ENCODE measurements at places on chromosomes 7 and 10. TPM values are rescaled to one million over a fixed set of nuclear protein-coding genes. Genes with fewer than 3 reads are reported as not detected.

DNA sequence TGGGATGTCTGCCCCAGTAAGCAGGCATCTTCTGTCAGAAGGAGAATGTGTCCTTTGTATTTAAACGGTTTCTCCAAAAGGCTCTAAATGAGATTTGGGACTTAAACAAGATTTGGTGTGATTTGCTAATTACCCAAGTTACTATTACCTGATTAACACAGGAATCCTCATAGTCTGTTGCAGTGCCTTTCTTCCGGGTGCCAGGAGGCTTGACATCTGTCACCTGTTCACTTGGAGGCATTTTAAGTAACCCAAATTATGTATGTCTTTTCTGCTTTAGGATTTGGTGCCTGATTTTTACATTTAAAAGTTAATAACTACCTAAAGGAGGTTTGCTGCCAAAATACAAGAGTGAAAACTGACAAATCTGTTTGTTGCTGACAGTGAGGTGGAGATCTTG, 587.9 kb upstream of the GALNT17 start:
- H3K4me1 ChIP-seq, result peaks cover 18% of the 10 kb centered on the region
- no peak overlapping the region for H3K4me3 ChIP-seq
- H3K36me3 ChIP-seq, result no peaks in the 10 kb centered on the region
- DNase-seq, result no peak
- peaks cover 2% of the 10 kb centered on the region for H3K27me3 ChIP-seq
- no peak overlapping the region for H3K27ac ChIP-seq

DNA sequence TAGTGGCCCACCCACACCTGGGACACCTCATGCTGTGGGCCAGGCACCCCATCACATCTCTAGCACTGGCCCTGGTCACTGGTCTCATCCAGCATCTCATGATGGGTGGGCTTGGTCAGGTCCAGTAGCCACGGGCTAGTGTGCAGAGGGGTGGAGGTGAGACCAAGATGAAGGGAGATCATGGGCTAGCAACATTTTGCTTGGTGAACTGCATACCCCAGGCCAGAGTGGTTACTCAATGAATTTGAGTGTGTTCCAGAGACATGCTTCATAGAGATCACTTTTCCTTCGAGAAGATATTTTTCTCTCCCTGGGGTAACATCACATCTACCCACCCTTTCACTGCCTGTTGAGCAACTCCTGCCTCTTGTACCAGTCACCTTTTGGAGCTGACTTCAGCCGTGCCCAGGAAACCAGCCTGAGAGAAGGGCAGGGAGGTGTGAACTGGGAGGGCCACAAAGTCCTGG, 44.2 kb downstream of the MINDY4 start:
- no peak for DNase-seq
- peaks cover 2% of the 10 kb centered on the region for H3K27me3 ChIP-seq
- H3K36me3 ChIP-seq, result no peaks in the 10 kb centered on the region
- H3K4me1 ChIP-seq, result peaks cover 18% of the 10 kb centered on the region

DNA sequence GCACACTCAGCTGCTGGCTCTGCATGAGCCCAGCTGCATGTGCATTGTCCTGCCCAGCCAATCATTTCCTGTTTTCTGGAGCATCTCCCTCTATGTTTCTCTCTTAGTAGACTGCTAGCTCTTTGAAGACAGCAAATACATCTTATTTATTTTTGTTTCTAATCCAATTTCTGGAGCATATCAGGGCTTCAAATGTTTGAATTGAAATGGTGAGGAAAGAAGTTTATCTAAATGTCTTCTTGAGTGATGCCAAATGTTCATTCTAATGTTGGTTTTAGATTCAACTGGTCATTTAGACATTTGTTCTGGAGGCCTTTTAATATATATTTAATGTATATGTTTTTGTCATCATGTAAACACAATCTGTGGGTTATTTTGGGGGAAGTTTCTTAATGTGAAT, 141.9 kb downstream of the DNAJB9 start:
- no peak for DNase-seq
- no peak overlapping the region for H3K27ac ChIP-seq
- H3K27me3 ChIP-seq, result no peaks in the 10 kb centered on the region
- no peaks in the 10 kb centered on the region for H3K36me3 ChIP-seq

- no peak overlapping the region for H3K4me3 ChIP-seq
- H3K27ac ChIP-seq, result no peak overlapping the region
- H3K27me3 ChIP-seq, result no peaks in the 10 kb centered on the region
- no peaks in the 10 kb centered on the region for H3K36me3 ChIP-seq
- DNase-seq, result no peak
These were observed 38.8 kb upstream of the MYL10 start for GRCh38 chr7:101667920-101668319.

The KEL gene
- total RNA-seq, result 3.4 TPM

GRCh38 chr10:10677479-10677878, 340.2 kb upstream of the CELF2 start:
- no peak for DNase-seq
- no peak overlapping the region for H3K4me3 ChIP-seq
- no peaks in the 10 kb centered on the region for H3K27me3 ChIP-seq

DNA sequence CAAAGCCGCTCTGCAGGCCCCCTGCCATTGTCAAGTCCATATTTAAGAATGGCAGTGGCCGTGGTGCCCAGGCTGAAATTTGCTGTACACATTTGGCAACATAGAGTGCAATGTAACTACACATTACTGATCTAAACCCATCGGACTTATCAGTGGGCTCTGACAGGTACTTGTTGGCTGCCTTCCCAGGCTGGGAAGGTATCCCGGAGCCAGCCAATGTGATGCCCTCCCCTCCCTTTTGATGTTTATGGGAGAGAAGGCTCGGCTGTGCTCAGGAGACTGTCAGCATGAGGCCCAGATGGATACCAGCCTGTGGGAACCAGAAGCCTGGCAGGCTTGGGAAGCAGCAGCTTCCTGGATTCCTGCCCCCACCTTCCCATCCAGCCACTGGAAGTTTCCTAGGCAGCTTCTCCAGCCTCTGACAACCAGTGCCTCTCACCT, 146.1 kb upstream of the TCF7L2 start:
- peak; percentile 78 for DNase-seq
- H3K36me3 ChIP-seq, result no peaks in the 10 kb centered on the region
- H3K4me3 ChIP-seq, result no peak overlapping the region
- H3K27ac ChIP-seq, result no peak overlapping the region
- H3K4me1 ChIP-seq, result peaks cover 12% of the 10 kb centered on the region

The PITRM1 gene
- 63.1 TPM for total RNA-seq

- peaks cover 11% of the 10 kb centered on the region for H3K27me3 ChIP-seq
- H3K4me3 ChIP-seq, result no peak within 1 kb of the TSS
- DNase-seq, result no peak
- no peak within 1 kb of the TSS for H3K27ac ChIP-seq
- H3K4me1 ChIP-seq, result no peaks in the 10 kb centered on the region
These were observed at the start of gene SUN3 for GRCh38 chr7:48028938-48029337. Gene SUN3, minus strand, starts transcription at chr7:48029107. Its CDS starts 169 bp downstream, at chr7:48028938.

DNA sequence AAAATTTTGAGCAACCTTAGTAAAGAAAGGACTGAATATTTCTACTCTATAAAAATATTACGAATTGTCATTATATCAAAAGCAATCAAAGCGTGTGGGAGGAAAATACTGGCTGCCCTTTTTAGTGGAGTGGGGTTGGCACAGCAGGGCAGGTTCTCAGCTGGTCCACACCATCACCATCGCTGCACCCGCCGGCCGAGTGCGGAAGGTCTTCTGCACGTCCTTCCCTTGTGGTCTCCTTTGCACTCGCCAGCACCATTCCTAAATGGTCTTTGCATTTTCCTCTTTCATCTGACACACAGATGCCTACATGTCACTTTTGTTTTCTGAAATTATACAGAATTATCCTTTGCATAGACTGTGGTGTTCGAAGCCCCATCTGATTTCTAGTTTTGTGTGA, 116.6 kb upstream of the LANCL2 start:
- H3K36me3 ChIP-seq, result no peaks in the 10 kb centered on the region
- peaks cover 8% of the 10 kb centered on the region for H3K4me1 ChIP-seq
- no peak overlapping the region for H3K27ac ChIP-seq

DNA sequence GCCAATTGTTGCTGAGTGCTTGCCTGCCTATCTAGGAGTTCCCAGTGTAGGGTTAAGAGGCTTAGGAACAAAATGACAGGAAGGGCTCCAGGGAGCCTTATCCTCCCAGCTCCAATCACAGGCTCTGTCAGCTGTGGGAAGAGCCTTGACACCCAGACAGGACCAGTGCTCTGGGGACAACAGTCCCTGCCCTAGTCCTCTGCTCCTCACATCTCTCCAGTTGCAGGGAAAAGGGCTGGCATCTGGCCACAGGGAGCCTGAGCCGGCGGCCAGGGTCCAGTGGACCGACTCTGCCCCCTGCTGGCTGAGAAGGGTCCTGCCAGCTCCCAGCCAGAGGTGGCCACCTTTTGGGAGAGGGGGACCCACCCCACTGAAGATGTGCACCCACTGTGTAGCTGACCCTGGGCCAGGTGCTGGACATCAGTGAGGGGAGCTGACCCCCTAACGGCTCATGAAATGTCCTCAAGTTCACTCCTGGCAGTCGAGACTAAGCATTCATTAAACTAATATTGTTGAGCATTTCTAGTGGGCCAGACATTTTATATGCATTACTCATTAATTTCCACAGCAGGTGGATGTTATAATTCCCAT, 17.6 kb downstream of the DNAJB12 start:
- H3K36me3 ChIP-seq, result peaks cover 78% of the 10 kb centered on the region
- H3K4me3 ChIP-seq, result no peak overlapping the region
- DNase-seq, result no peak
- peak overlapping the region; percentile 87 for H3K27ac ChIP-seq
- peaks cover 69% of the 10 kb centered on the region for H3K4me1 ChIP-seq
- H3K27me3 ChIP-seq, result no peaks in the 10 kb centered on the region

DNA sequence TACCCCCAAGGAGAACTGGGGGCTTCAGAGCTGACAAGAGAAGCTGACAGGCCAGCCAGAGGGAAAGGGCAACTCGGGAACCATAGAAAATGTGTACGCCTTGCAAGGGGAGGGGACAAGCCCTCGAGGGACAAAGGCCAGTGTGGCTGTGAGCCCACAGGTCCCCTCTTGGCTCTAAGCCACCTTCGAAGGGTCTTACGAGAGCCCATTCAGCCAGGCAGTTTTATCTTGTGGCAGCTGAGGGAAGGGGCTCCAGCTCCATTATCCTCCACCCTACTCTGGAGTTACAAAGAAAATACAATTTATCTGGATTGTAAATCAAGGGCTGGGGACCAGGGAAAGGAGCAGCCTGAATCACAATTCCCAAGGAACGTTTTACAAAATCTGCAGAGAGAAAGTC, 159.5 kb upstream of the ZMIZ1 start:
- H3K27ac ChIP-seq, result no peak overlapping the region
- H3K4me1 ChIP-seq, result peaks cover 59% of the 10 kb centered on the region
- H3K27me3 ChIP-seq, result no peaks in the 10 kb centered on the region
- H3K4me3 ChIP-seq, result no peak overlapping the region

The OR6V1 gene
- total RNA-seq, result not detected

DNA sequence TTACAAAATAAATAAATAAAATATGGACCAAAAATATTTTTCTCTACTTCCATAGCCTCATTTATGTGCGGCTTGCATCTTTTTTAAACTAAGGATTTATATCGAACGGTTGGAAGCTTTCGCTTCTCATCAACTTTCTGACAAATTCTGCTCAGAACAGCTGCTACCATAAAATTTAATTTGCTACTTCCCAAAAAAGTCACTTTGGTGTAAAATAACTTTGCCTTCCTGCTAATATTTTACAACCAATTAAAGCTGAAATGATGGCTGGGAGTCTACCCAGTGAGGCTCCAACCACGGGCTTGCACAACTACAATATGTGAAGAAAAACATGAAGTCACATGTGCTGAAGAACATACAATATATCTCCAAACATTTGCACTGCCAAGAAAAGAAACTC, 253.1 kb upstream of the NEBL start:
- peak; percentile 58 for DNase-seq
- H3K27ac ChIP-seq, result no peak overlapping the region
- no peaks in the 10 kb centered on the region for H3K36me3 ChIP-seq
- no peak overlapping the region for H3K4me3 ChIP-seq
- no peaks in the 10 kb centered on the region for H3K27me3 ChIP-seq

The ABCC2 gene
- total RNA-seq, result 0.50 TPM

The PLEKHS1 gene
- not detected for total RNA-seq

DNA sequence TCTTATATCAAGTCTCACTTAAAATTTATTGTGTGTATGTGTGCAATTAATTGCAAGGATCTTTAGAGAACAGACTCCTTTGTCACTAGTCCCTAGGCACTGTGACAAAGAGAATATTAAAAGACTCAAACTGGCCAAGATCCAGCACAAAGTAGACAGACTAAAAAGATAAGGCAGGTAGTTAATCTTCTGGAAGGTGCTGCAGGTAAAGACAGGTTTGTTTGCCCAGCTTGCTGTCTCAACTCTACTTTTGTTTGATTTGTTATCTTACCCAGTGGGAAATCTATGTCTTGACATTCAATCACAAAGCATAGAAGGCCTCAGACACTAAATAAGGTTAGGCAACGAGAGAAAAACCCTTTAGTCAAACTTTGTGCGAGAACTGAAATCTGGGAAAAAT, 807.9 kb upstream of the LRRN3 start:
- H3K27me3 ChIP-seq, result no peaks in the 10 kb centered on the region
- H3K36me3 ChIP-seq, result no peaks in the 10 kb centered on the region
- H3K27ac ChIP-seq, result no peak overlapping the region

- H3K4me3 ChIP-seq, result no peak overlapping the region
- no peaks in the 10 kb centered on the region for H3K4me1 ChIP-seq
- no peaks in the 10 kb centered on the region for H3K36me3 ChIP-seq
These were observed 40.5 kb downstream of the PAPSS2 start for GRCh38 chr10:87700031-87700796.

GRCh38 chr10:132524443-132525285, 12.9 kb upstream of the INPP5A start:
- no peak overlapping the region for H3K27ac ChIP-seq
- no peak overlapping the region for H3K4me3 ChIP-seq
- peaks cover 27% of the 10 kb centered on the region for H3K4me1 ChIP-seq
- H3K36me3 ChIP-seq, result peaks cover 12% of the 10 kb centered on the region

The ZNF485 gene
- 5.6 TPM for total RNA-seq

The SPDYE6 gene
- not detected for total RNA-seq

The MUC12 gene
- total RNA-seq, result 1.4 TPM

The NPFFR1 gene
- total RNA-seq, result 1.8 TPM

- no peak overlapping the region for H3K4me3 ChIP-seq
- no peak overlapping the region for H3K27ac ChIP-seq
- no peaks in the 10 kb centered on the region for H3K27me3 ChIP-seq
- H3K36me3 ChIP-seq, result no peaks in the 10 kb centered on the region
- DNase-seq, result no peak
These were observed 337.4 kb upstream of the PODXL start for GRCh38 chr7:131893631-131894340.

The PRSS37 gene
- total RNA-seq, result not detected

The LHFPL3 gene
- 75.7 TPM for total RNA-seq

The CDHR3 gene
- total RNA-seq, result 9.0 TPM

The GJD4 gene
- total RNA-seq, result not detected

DNA sequence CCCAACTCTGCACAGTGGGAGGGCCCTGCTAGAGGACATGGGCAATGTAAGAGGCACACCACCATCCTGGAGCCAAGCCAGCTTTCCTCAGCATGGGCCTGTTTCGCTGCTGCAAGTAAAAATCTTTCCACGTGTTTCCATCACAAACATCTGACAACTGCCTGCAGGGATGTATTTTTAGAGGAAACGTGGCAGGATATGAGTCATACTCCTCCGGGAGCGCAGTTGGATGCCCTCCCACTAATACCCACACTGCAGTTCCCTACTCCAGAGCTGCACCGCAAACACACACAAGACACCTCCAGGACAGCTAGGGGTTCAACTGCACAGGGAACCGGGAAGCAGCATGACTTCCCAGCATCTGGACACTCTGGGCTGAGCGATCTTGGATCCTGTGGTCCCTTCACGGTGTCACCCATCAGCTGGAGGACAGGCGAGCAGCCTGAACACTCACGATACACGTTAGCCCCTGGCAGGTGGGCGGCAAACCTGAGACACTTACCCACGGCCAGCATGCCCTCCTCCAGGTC, 26.1 kb downstream of the PLAC9 start:
- peaks cover 6% of the 10 kb centered on the region for H3K36me3 ChIP-seq
- H3K27ac ChIP-seq, result peak overlapping the region; percentile 78
- peaks cover 23% of the 10 kb centered on the region for H3K4me1 ChIP-seq
- no peaks in the 10 kb centered on the region for H3K27me3 ChIP-seq
